ENCODE measurements at places on chromosomes 7 and 10. TPM values are rescaled to one million over a fixed set of nuclear protein-coding genes. Genes with fewer than 3 reads are reported as not detected.

CNNM2 gene
- 5.9 TPM for total RNA-seq

LBX1 gene
- total RNA-seq: 0.13 TPM

GTF2IRD1 gene
- total RNA-seq: 13.2 TPM

THSD7A gene
- total RNA-seq: 3.4 TPM

OR2A25 gene
- not detected for total RNA-seq

AGAP4 gene
- 10.0 TPM for total RNA-seq

- DNase-seq: no peak
These were observed 46.0 kb downstream of the HELLS start for GRCh38 chr10:94591461-94592205.

GRCh38 chr10:130028465-130028819 lies 64.4 kb upstream of the EBF3 start:
- DNase-seq: no peak

- no peak for DNase-seq
These were observed 20.6 kb downstream of the SORBS1 start for GRCh38 chr10:95540514-95541052.

DNA sequence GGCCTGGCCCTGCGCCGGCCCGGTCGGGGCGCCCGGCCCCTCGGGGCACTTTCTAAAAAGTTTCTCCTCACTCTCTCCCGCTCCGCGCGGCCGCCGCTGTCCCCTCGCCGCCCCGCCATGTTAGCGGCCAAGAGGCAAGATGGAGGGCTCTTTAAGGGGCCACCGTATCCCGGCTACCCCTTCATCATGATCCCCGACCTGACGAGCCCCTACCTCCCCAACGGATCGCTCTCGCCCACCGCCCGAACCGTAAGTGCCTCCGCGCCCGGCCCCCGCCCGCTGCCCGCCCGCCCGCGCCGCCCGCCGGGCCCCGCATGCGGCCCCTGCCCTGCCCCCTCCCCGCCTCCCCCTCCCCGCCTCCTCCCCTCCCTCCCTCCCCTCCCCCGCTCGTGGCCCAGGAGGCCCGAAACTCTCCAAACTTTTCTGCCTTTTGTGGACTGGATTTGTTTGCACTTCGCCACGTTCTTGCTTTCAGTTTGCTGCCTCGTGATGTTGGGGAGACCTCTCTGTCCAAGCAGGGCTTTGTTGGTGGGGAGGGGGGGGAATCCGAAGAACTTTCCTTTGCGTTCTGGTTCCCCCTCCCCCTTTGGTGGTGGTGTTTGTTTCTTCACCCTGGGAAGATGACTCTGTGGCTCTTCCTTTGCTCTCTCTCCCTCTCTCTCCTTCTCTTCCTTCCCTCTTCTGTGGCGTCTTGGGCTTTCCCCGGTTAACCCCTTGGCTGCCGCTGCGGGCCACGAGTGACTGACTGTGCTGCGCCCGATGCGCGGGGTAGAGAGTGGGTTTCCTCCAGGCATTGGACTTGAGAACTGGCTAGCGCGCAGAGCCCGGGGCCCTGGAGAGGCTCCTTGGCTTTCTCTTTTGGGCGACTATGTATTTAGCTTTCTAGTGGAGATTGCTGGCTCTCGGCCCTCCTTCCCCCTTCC lies 1.6 kb downstream of the TCF7L2 start:
- DNase-seq: no peak

GRCh38 chr7:154871507-154871906 lies 131.4 kb downstream of the PAXIP1 start:
- no peak for DNase-seq

GRCh38 chr10:59177031-59177797 lies 771 bp downstream of the PHYHIPL start:
- DNase-seq: no peak

GRCh38 chr7:83267141-83267631 lies 104.5 kb upstream of the PCLO start:
- DNase-seq: no peak

GRCh38 chr10:52068485-52068884 lies 245.6 kb upstream of the DKK1 start:
- DNase-seq: no peak

DNA sequence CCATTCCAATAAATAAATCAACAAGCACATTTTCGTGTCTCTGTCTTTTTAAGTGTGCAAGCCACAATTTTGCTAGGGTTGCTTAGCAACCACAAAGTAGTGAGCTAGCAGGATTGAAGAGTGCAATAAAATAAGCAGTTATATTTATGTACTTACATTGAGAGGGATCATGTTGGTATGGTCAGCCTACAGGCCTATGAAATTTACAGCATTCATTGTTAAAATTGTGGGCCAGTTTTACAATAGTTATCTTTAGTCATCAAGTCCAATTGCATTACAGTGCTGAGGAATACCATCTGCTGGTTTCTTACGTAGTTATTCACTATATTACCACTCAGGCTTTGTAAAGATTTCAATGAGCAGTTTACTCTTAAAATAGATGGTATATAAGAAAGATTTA lies 192.5 kb upstream of the POT1 start:
- DNase-seq: no peak

- no peak for DNase-seq
These were observed 21.7 kb upstream of the TSGA13 start for GRCh38 chr7:130708001-130708400.

- DNase-seq: no peak
These were observed at the start of gene CYP3A5 for GRCh38 chr7:99679400-99680191. Gene CYP3A5, minus strand, starts transcription at chr7:99679996. Its CDS starts 100 bp downstream, at chr7:99679896.

GRCh38 chr7:147579148-147579547 lies 1011.4 kb upstream of the C7orf33 start:
- no peak for DNase-seq

GRCh38 chr10:108014902-108015177 lies 850.3 kb upstream of the SORCS1 start:
- DNase-seq: no peak

GRCh38 chr7:133517766-133518165 lies 264.9 kb downstream of the EXOC4 start:
- DNase-seq: no peak
